CD4-positive, alpha-beta memory T cell (primary cell): ENCODE measurements at places on chromosomes 13 and 19.

GRCh38 chr19:56314018-56314380, 640 bp downstream of the ZSCAN5A start:
- DNase-seq, result no peak

DNA sequence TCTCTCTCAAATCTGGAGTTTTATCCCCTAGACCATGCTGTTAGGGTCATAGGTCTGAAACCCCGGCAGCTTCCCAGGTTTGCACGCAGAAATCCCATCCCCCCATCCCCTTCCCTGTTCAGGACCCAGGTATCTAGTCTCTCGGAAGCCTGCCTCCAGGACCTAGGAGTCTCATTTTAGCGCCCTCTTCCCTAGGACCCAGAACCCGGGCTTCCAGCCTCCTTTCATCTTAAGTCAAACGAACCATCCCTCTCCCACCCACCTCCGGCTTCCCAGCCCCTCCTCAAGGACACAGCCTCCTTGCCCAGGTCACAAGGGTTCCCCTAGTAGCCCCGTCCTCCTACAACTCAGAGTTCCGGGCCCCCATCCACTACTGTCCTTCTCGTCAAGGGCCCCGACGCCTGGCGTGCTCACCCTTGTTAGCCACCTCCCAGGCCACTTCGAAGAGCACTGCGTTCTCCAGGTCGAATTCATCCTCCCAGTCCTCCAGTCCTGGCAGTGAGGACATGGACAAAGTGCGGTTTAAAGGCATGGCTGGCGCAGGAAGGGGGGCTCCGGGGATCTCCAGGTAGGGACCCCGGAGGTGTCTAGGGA, 431 bp downstream of the GYS1 start:
- no peak for DNase-seq

- DNase-seq, result no peak
Measured at GRCh38 chr19:17580470-17581144, 25.2 kb downstream of the COLGALT1 start.

DNA sequence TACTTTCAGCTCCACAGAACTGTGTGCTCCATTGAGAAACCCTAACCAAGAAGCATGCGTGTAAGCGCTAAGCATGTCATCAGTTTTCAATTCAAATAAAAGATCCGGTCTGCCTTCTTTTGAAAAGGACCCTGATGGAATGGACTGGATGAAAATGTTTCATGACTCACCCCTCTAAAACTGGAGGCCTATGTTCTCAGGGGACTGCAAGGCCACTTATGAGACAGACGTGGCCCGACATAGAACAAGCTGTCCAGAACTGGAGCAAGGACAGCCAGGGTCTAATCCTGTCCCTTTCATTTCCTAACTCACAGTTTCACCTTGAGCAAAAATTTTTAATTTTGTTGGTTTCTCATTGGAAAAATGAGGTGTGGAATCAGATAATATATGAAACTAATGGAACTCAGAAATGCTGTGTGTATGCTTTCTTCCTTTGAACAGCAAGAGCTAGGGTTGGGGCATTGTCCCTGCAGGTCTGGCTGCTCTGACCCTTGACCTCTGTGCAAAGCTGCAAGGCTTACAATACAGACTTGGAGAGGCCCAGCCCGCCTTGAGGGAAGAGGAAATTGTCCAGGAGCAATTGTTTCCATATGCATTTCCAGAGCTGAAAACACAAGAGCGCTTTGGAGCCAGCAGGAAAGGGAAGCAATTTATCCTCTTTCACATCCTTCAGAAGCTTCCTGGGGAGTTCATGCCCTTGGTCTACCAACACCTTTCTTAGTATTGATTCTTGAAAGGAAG, 553.4 kb upstream of the KLF12 start:
- DNase-seq, result no peak

DNA sequence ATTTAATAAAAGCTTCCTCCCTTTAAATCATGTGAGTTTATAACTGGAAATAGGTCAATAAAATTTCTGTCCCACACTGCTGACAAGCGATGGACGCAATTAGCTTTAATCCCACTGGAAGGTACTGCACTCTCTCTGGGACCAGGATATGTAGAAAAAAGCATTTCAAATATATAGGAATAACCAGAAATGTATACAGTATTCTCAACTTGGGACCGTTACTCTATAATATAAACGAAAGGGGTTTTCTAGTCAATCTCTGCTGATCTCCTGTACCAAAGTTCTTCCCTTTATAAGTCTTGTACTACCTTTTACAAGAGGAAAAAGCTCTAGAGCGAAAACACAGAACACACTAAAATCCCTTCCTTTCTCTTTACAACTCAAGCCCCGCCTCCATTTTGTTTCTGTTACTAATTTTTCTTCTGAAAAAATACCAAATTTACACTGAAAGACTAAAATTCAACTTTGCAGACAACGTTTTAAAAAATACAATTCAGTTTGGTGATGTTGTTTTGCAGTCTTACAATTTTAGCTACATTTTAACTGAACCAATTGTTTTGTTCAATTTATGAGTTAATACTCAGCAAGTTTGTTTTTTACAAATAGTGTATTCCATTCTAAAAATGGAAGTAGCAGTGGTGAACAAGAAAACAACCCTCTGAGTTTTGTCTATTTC, 1.7 kb upstream of the USPL1 start:
- peak; percentile 39 for DNase-seq

DNA sequence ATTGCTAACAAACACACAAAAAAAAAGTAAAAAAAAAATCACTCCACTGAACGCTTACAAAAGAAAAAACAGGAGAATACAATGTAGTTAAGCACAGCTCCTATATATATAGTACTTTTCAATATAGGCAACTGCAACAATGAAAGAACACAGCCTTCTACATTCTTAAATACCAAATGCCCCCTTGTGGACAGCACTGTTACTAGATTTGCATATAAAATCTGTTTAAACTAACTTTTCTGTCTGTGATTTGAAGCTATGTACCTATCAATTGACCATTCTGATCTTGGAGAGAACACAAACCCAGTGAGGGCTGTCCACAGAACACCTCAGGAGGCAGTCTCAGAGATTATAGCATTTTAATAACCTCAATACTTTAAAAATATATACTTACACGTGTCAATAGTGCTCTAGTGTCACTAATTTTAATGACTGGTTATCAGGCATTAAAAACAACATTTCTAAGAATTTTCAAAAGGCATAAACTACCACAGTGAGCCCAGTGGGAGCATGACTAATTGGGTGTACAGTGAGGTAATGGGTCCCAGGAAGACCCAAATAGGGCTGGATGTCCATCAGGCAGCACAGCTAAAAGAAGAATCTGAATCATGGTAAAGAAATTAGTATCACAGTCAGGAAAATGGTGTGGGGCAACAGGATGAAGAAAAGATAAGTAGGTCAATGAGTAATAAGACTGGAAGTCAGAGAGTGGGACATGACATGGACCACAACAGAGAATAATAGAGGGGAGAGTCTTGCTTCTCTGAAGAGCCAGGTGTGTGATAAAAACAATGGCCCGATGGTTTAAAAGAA, 22.2 kb downstream of the CCDC169 start:
- DNase-seq, result no peak

GRCh38 chr13:105410602-105411001, 1124.9 kb downstream of the EFNB2 start:
- no peak for DNase-seq

- DNase-seq, result no peak
Measured at GRCh38 chr19:18049385-18049784, 37.3 kb downstream of the IL12RB1 start.
